Cerebellum (tissue), 4 donors: ENCODE measurements at places on chromosomes 11 and 22. TPM values are rescaled to one million over a fixed set of nuclear protein-coding genes. Genes with fewer than 3 reads are reported as not detected.

GRCh38 chr11:7548659-7549274 lies 35.0 kb downstream of the PPFIBP2 start:
- no peak for DNase-seq

DNA sequence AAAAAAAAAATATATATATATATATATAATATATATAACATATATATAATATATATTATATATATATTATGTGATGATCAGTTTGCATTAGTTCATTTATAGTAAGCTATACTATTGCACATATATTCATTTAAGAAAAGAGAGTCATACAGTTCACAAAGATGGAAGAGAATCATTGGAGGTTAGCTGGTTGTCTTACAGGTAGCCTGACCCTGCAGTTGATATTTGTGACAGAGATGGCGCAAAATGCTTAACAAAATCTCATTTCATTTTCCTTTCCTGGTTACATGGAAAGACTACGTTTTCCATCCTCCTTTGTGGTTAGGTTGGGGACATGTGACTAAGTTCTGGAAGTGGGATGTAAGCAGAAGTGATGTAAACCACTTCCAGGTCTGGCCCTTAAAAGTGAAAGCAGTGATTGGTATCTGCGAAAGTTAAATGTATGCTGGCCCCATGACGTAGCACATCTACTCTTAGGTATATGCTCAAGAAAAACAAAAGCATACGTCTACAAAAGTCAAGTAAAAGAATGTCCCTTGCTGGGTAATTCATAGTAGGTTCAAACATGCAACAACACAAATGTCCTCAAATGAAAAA lies 7.2 kb upstream of the TMEM135 start:
- DNase-seq: no peak

DNA sequence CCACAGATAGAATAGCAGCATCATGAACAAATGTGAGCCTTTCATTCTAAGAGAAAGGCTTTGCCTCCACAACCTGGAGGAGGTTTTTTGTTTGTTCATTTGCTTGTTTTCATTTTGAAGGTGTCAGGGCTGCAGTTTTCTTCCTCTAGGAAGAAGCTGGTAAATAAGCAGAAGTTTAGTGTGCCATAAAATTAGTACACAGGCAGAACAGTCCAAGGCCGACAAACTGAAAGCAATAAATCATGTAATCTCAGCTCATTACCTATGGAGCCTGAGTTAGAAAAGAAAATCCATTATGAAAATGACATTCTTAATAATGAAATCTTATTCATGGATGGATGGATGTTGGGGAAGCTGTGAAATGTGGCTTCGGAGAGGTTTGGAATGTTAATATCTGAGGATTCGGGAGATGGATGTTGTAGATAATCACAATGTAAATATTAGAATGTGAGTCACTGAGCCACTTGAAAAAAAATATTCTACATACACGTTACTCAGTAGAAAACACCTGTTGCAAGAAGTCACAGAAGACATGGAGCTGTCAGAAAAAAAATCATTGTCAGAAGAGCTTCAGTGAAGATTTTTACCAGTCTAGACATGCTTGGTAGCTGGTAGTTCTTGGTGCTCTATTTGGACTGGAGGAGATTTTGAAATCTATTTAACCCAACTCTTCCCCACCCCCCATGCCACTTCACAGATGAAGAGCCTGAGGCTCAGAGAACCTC lies 15.0 kb upstream of the ZDHHC13 start:
- DNase-seq: no peak

DNA sequence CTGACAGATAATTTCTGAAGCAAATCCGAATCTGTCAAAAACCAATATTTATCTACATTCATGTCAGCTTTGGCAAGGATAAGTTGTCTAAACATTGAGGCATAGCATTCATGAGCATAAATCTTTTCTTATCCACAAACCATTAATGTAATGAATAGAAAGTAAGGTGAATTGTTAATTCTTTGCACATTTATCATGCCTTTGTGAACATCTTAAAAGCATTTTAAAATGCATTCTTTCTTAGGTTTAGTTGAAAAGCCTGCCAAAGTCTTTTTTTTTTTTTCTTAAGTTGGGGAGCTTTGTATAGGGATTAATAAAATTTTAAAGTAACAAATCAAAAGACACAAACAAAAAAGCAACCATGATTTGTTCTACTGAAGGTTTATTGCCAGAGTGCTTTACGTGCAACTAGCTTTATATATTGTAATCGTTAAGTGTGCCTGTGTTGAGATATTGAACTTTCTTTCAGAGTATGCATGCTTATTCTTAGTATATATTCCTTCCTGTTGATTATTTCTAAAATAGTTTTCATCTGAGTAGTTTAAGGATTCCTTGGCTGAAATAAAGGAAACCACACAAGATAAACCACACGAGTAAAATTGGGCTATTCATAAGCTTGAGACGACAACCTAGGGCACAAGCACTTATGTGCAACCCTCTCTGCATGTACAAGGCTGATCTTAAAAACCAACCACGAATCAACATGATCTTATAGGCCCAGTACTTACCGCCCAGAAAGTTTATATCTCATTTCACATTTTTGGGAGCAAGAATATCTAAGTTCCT lies 1110.9 kb upstream of the CNTN5 start:
- no peak for DNase-seq

GRCh38 chr11:134573857-134574256 lies 161.8 kb upstream of the B3GAT1 start:
- DNase-seq: no peak

GRCh38 chr11:80842246-80842645 lies 1401.4 kb upstream of the TENM4 start:
- no peak for DNase-seq

DNA sequence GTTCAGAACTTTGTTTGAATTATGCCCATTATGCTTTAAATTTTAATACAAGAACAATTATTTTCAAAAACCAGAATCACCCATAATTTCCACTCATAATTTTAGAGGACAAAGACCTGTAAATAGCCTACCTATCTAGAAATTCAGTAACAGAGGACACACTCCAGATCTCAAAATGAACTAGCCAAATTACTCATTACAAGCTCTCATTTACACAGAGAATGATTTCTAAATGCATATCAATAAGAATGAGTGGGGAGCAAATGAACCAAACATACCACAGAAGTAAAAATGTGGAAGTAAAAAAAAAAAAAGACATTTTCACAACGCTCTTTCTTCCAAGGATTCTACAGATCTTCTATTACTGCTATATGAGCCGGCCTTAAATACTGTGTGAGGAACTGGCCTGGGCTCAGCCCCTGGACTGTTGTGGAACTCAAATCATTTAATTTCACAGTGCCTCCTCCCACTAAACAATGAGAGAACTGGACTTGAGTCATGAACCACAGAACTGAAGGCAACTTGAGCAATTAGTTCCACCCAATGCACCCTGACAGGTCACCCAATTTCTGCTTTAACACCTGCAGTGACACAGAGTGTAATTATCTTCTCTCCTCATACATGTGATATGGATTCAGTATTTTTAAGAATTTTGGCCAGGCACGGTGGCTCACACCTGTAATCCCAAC lies 8.0 kb downstream of the MRTFA start:
- DNase-seq: no peak

DNA sequence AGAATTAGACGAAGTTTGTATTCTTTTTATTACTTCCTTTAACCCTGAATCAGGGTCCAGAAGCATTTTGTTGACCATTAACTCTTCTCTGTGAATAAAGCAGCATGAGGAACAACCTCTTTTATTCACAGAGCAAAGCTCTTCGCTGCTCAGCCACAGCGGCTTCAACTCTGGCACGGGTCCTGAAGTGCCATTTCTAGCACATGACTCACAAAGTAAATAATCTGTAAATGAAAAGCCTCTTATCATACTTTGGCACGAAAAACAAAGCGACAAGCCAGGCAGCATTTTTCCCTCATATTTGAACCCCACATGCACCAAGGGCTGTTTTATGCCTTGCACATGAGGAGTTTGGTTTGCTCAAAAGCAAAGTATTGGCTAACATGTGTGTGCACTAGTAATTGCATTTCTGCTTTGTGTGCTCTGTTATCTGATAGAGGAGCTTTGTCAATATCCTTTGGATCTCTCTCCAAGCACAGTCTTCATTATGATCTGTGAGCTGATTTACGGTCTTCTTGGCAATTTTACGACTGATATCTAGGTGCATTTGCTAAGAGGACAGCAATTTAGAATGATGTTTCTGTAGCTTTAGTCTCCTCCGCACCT lies 33.0 kb upstream of the APOBEC3A start:
- peak; percentile 51 for DNase-seq

- no peak for DNase-seq
These were observed 39.9 kb upstream of the COMT start for GRCh38 chr22:19901577-19902244.

- DNase-seq: no peak
These were observed 42.6 kb downstream of the BBOX1 start for GRCh38 chr11:27083241-27083640.

DNA sequence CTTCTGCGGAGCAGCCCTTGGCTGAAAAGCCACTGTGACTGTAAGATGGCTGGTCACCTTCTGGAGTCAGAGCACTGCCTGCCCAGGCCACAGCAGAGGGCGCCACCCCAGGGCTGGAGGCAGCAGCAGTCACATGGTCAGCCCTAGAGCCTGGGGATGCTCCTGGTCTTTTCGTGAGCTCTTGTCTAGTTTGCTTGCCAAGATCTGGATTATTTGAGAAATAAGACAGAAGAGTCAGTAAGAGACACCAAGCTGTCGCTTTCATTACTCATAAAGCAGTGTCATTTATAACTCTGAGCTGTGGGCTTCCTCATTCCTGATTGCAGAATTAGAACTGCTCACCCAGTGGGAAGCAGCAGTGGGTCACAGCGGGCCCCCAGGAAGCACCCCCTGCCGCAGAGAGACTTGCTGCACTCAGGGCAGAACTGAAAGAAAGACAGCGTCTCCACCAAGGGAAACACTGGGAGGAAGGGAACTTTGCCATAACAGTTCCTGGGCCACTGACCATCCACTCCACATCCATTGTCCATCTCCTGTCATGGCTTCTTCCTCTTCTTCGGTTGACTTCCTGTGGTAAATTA lies 56.7 kb downstream of the PPP6R2 start:
- DNase-seq: peak; percentile 68

GRCh38 chr11:45245218-45246045 lies 40.7 kb downstream of the SYT13 start:
- no peak for DNase-seq

DNA sequence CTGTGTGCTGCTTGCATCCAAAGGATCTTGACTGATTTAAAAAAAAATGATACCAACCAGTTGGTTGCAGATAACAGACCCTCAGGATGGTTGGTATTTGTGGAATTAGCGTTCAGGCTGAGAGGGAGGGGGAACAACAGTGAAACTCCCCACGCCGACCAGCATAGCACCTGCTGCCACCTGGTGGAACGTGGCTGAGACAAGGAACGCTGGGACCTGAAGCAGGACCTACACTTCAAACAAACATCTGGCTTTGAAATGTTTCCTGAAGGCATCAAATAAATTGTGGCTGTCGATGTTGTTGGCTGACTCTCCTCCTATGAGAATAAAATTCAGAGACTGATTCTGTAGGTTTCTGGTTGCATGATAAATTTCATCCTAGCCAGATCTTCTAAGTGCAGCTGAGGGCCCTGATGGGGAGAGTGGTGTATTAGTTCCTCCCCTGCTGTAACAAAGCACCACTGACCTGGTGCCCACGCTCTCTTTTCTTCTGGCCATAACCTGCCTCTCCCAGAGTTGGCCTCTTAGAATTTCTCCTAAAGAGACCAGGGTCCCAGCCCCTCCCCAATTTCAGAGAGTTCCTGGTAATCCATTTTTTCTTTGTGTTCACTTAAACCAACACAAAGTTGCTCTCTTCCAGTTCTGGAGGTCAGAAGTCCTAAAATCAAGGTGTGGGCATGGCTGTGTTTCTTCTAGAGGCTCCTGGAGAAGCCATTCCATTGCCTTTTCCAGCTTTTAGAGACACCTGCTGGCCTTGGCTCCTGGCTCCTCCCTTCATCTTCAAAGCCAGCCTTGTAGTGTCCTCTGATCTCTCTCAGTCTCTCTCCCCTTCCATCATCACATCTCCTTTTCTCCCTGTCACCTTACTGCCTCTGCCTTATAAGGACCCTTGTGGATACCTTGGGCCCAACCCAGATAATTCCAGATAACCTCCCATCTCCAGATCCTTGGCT lies 17.3 kb downstream of the APOL2 start:
- DNase-seq: peak; percentile 59

DNA sequence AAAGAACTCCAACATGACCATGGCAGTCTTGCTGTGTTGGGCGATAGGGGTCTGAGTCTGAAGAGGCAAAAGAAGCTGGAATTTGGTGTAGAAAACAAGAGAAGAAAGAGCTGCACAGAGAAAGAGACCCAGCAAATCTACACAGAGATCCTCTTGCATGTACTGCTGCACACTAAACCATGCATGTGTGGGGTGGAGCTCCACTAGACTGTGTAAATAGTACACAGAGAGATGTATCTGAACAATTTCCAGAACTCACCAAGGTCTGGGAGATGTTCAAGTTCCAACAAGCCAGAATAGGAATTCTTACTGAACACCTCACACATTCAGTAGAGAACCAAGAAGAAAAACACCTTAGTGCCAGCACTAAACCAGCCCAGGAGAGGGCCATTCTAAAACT lies 42.3 kb downstream of the CSF2RB start:
- DNase-seq: no peak

DNA sequence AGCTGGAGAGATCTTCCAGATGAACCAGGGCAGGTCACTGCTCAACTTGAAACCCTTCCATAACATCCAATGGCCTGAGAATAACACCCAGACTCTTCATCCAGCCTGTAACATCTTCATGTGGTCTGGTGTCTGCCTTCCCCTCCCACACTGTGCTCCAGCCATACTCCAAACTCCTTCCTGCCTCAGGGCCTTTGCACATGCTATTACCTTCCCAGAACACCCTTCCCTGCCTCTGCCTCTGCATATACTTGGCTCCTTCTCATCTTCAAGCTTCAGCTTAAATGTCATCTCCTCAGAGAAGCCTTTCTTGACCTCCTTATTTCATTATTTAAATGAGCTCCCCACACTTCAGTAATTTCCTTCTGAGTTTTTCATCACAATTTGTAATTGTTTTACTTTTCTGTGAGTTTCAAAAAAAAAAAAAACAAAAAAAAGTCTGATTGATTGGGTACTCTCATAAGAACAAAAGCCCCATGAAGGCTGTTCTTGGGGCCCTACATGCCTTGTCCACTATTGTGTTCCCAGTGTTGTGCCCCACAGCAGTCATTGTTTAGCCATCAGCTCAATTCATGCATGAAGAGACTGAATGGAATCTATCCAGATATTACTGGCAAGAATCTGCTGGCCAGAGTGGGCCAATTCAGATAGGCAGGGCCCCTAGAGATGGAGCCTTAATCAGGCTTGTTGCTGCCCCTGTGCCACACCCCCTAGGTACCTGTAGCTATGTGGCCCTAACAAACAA lies 22.1 kb downstream of the LMO1 start:
- no peak for DNase-seq

FXYD2 gene
- total RNA-seq: 2.4 TPM

FUT4 gene
- 5.9 TPM for total RNA-seq

ANKK1 gene
- total RNA-seq: not detected

NTM gene
- 191 TPM for total RNA-seq

MAPK8IP1 gene
- total RNA-seq: 48.7 TPM

IFITM2 gene
- total RNA-seq: 4.5 TPM

XKR3 gene
- not detected for total RNA-seq

SCN4B gene
- 9.2 TPM for total RNA-seq
